ENCODE measurements at places on chromosomes 3 and 15.
A peak's percentile ranks its signal among the peaks of the same experiment; 100 is the strongest.

GRCh38 chr3:51391075-51391565, at the start of gene RBM15B:
Gene RBM15B (plus strand): TSS chr3:51391285. CDS start chr3:51391400, 115 bp downstream.
- DNase-seq: peak; percentile 97

DNA sequence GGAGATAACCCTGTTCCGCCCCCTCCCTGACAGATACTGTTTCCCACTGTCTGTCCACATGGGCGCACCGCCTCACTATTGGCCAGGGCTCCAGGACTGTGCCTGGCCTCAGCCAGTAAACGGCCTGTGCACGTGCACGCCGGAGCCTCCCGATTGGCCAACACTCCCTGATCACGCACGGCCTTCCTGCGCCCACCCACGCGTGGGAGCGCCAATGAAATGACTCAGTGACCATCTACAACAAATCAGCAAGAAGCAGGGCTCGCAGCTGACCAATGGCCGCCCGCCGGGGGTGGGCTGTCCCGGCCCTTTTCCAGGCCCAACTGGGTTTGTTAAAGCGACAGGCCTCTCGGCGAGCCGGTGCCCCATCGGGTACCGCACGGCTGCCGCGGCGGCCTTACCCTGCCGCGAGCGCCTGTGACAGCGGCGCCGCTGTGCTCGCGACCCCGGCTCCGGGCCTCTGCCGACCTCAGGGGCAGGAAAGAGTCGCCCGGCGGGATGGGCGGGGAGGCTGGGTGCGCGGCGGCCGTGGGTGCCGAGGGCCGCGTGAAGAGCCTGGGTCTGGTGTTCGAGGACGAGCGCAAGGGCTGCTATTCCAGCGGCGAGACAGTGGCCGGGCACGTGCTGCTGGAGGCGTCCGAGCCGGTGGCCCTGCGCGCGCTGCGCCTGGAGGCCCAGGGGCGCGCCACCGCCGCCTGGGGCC, at the start of gene ARRDC4:
Gene ARRDC4 (plus strand): TSS at position 340 of the 703 bp plus-strand sequence. CDS start 159 bp downstream, at position 499.
- peak; percentile 2 for DNase-seq

DNA sequence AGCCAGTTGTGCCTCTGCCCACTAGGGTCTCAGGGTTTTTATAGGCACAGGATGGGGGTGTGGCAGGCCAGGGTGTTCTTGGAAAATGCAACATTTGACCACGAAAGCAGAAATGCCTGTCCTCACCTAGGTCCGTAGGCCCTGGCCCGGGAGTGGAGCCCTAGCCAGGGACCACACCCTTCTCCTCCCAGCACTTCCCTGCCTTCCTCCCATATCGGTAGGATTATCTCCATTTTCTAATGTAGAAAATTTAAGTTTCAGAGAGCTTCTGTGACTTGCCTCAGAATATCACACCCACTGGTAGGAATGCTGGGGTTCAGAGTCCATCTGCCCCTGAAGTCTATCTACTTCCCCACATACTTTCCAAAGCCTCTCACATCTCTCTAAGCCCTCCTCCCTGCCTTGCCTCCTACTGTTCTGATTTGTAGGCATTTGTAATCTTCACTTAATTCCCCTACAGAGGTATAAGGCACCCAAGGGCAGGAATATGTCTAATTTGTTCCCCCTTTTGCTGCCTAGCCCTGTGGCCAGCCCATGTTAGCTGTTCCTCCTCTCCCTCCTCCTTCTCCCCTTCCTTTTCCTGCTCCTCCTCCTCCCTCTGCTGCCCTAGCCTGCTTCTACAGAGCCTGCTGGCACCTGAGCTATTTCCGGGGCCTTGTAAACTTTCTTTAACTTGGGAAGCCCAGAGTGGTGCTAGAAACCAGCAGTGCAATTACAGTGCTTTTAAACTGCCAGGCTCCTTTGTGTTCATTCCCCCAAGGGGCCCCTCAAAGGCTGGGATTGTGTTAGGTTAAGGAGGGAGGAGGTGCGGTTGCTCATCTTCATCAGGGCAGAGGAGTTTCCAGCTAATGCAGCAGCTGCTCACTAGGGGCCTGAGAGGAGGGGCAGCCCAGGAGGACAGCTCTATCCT, 71.1 kb downstream of the MRPL46 start:
- no peak for DNase-seq

DNA sequence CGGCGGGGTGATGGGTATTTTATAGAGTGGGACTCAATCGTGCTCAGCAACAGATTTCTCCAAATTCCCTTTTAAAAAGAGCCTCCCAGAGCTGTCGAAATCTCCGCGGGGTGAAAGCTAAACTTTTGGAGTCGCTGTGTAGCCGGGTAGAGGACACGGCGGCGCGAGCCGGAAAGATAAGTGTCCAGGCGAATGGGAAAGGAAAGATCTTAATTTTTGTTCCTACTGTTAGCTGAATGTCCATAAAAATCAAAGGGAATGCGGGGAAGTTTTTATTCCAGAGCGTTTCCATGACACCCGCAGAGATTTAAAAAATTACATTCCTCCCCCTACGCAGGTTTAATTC, 9.1 kb downstream of the EOMES start:
- no peak for DNase-seq
